ENCODE measurements at places on chromosomes 12 and 14. TPM values are rescaled to one million over a fixed set of nuclear protein-coding genes. Genes with fewer than 3 reads are reported as not detected.

DNA sequence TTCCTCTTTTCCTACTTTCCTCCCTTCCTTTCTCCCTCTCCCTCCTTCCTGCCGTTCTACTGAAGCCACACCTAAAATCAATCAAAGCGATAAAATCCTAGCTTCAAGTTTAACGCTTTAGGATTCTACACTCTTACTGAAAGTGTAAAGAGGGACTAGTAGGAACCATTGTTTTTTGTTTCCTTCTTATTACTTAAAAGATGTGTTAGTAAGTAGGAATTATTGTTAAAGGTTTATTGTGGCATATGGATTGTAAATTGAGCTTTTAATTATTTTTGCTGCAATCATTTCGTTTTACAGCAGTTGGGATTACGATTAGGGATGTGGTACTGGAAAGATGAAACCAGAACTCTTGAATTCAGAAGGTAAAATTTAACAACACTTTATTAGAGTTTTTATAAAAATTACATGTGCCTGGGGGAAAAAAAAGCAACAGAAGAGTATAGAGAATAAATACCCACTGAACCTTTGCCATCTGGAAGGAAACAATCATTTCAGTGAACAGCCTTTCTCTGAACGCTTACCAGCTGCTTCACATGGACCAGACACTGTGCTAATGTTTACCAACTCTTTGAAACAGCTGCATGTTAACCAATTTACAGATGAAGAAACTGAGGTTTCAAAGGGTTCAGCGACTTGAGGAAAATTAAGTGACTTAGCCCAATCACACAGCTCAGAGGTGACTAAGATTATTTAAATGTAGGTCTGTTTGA is 1.0 kb downstream of the PPP1R36 start:
- ATAC-seq: no peak

- peak; percentile 82 for ATAC-seq
Measured at GRCh38 chr12:13749389-13749788, 232.0 kb downstream of the GRIN2B start.

GALNT6 gene
- total RNA-seq: 0.21 TPM

- ATAC-seq: peak; percentile 32
Measured at GRCh38 chr14:94676495-94677185, 64.4 kb downstream of the SERPINA3 start.

DNA sequence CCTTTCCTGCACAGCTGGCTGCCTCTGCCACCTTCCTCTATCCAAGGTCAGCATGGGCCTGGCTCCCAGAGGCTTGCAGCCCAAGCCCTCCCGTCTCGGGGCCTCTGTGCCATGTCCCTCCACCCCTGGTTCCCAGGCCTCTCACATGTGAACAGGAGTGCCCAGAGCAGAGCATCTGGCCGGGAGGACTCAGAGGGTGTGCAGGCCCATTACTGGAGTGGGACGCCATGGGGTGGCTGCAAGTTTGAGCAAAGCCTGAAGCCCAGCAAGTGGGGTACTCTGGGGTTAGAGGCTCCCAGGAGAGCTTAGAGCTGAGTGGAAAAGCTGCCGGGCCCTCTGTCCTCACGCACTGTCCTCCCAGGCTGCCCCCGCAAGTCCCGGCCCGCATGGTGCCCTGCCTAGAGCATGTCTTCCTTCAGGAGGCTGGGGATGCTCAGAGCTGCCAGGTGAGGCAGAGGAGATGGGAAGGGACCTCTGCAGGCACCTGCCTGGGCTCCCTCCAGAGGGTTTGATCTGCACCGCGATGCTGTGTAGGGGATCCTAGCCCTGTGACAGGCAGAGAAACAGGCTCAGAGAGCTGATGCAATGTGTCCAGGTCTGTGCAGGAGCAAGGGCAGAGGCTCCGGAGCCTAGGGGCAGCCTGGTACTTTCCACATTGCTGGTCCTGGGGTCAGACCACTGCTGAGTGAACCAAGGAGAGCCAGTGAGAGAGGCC is 39.8 kb downstream of the DIO3 start:
- no peak for ATAC-seq

GRCh38 chr14:90615517-90616060 is 200.6 kb downstream of the TTC7B start:
- ATAC-seq: peak; percentile 89

GRCh38 chr14:64755781-64756221 is 51.6 kb downstream of the PLEKHG3 start:
- ATAC-seq: no peak

GRCh38 chr12:34345801-34346200 is 323.5 kb downstream of the ALG10 start:
- ATAC-seq: no peak

- ATAC-seq: no peak
Measured at GRCh38 chr12:45849289-45849688, 119.8 kb downstream of the ARID2 start.

GRCh38 chr12:124756760-124757159 is 106.9 kb downstream of the SCARB1 start:
- no peak for ATAC-seq

DNA sequence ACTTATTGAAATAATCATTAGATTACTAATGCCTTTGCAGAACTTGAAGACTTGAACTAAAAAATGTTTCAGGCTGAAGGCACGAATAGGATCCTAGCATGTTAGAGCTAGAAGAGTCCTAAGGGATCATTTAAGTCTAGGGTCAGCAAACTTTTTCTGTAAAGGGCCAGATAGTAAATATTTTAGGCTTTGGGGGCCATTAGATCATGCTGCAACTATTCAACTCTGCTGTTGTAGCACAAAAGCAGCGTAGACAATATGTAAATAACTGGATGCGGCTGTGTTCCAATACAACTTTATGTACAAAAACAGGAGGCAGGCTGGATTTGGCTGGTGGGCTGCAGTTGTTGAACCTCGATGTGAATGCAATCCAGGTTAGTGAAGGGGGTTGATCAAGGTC is 221.7 kb downstream of the ATP23 start:
- ATAC-seq: no peak

DNA sequence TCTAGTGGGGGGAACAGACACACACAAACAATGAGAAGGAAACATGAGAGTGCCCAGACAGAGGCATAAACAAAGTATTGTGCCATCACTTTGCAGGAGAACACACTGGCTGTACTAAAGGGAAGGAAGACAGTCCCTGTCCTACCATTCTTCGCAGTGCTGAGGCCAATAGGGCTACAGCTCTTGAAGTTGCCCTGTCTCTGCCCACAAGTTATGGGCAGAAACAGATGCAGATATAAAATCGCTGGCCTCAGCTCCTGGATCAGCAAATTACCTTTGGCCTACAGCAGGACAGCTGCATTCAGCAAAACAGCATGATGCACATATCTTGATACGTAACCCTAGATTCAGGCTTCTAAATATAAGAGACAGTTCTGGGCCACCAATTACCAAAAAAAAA is 23.0 kb upstream of the PRKAB1 start:
- ATAC-seq: no peak

DNA sequence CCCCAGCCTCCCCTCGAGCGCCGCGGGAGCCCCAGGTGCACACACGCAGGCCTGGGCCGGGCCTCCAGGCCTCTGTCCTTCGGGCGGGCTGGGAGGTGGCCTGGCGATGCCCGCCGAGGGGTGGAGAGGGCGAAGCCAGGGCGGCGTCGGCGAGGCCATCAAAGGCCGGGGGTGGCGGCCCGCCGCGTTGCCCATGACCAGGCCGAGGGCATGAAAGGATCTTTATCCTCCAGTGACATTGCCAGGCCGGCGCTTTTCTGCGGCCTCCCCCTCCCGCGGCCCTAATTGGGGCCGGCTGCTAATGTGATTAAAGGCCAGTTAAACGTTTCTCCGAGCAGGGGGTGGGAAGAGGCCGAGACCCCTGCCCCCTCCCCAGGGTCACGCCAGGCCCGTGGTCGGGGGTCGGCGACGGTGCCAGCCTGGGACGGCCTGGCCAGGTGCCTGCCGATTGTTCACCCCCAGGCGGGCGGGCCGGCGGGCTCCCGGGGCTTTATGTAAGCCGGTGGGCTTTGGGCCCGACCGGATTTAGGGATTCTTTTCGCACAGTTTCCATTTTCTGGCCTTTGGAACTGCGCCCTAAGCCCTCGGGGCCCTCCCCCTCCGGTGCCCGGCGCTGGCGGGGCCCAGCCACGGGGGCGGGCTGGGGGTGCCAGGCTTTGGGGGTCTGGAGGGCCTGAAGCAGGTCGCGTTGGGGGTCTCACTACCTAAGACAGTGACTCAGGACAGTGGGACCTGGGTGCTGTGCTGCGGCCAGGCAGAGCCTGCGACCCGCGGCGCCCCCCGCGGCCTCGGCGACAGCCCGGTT is 103.2 kb upstream of the DIO3 start:
- peak; percentile 3 for ATAC-seq

DNA sequence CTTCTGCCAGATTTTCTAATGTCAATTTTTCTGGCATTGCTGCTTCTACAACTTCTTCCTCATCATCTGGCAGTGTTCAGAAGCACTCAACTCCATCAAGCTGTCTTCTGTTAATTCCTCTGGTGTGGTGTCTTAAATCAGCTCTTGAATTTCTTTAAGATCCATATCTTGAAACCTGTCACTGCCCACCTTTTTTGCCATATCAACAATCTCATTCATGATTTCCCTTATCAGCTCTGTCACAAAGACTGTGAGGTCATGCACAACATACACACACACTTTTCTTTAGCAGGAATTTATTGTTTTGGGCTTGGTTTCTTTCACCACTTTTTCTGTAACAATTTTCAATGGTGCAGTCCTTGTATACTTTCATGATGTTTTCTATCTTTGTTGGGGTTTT is 7.2 kb downstream of the THAP2 start:
- no peak for ATAC-seq

GRCh38 chr12:1993341-1993740 is 10.9 kb downstream of the DCP1B start:
- no peak for ATAC-seq

GRCh38 chr14:100421756-100422470 is 98.8 kb downstream of the SLC25A47 start:
- no peak for ATAC-seq

- no peak for ATAC-seq
Measured at GRCh38 chr14:77265561-77266335, 5.3 kb downstream of the NGB start.

GRCh38 chr14:92215579-92215978 is 93.8 kb downstream of the CPSF2 start:
- no peak for ATAC-seq

DNA sequence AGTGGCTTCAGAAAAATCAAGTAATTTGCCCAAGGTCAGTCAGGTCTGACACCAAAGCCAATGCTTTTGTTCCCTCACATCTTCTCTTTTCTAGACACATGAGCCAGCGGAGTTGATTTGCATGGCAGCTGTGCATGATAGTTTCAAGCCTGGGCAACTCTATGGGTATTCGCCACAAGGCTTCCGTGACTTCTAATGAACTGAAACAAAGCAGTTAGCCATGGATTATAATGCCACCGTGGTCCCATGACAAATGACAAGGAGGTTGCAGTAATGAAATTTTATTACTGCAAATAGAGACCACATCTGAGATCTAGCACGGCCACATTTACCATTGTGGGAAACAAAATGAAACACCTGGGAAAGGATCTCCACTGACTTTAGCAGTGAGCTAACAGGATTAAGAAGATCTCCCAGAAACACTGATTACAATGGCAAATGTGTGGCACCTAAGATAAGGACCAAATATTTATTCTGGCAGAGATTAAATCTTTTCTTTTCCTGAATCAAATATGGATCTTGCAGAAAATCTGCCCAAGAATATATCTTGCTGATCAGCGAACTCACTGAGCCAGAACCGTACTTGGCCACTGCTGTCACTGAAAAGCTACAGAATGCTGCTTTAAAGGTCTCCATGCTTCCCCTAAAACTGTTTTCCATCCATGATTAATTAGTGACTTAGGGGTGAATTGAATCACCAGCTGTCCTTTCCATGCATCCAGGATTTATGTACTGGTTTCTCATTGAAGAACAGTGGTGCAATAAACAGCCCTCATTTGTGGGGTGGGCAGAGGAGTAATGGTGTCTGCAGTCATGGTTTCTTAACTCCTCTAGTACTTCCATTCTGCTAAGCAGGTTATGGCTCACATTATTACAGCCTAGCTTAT is 551.0 kb downstream of the DIO2 start:
- peak; percentile 77 for ATAC-seq

DNA sequence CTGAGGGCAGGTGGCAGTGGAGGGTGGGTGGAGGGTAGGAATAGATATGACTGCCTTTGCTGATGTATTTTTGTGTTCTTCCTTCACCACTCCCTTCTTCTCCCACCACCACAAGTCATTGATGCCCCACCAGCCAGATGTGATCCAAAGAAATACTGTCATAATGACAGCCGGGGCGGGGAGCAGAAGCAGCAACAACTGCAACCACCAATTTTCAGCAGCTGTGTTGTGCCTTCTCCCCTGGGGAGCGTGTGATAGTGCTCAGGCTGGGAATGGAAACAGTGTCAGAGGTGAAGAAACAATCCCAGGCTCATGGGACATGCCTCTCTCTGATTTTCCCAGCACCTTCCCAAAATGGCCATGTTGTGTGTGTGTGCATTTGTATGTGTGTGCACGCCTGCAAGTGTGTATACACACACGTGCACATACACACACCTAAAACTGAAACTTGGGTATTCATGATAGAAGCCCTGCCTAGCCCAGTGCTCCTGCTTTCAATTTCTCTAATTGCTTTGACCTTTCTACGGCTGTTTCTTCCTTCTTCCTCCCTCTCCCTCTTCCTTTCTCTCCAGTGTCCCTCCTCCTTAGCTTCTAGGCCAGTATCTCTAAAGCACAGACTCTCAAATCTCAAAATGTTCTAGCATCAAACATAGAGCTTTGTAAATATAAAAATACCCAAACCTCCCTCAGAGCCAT is 299.2 kb upstream of the FKBP4 start:
- ATAC-seq: no peak

DNA sequence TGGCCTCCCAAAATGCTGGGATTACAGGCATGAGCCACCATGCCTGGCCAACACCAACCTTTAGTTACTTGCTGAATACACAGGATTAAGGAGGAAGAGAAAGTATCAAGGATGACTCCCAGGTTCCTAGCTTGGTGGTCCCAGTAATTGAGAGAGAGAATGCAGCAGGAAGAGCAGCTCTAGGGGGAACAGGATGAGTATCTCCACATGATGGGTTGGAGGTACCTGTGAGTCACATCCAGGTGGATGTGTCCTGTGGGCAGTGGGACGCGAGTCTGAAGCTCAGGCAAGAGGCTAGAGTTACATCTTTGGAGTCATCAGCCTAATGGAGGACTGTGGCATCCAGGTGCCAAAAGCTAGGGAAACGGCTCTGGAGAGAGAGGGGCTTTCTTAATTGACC is 47.1 kb downstream of the MDM2 start:
- ATAC-seq: no peak

SCNN1A gene
- not detected for total RNA-seq

GRCh38 chr12:18139989-18140596 is 50.1 kb upstream of the RERGL start:
- no peak for ATAC-seq

GPR132 gene
- total RNA-seq: 1.1 TPM
